ENCODE measurements at places on chromosomes 3 and 15.

DNA sequence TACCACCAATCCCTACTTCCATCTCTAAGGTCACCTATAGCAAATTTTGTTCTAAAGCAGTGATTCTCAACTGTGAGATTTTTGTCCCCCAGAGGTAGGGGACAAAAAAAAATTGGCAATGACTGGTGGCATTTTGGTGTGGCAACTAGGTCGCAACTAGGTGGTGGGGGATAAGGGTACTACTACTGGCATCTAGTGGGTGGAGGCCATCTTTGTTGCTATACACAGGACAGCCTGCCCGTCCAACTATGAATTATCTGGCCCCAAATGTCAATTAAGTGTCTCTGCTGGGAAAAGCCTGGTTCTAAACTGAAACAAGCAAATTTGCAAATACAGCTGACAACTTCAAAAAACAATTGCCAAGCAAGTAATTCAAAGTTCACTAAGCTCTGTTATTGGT lies 1.4 kb downstream of the MTMR10 start:
- no peak for DNase-seq

DNA sequence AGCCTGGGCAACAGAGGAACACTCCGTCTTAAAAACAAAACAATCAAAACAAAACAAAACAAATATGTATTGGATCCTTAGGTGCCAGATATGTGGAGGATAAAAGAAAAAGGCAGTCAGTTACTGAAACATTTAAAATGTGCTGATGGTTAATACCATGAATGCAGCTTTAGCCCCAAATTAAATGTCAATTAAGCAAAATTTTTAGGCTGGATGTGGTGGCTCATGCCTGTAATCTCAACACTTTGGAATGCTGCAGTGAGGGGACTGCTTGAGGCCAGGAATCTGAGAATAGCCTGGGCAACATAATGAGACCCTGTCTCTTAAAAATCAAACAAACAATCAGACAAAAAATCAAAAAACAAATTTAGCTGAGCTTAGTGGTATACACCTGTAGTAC lies 8.5 kb upstream of the CHMP2B start:
- DNase-seq: no peak

- DNase-seq: no peak
Observed at GRCh38 chr15:65232520-65232919, 21.2 kb upstream of the CILP start.

DNA sequence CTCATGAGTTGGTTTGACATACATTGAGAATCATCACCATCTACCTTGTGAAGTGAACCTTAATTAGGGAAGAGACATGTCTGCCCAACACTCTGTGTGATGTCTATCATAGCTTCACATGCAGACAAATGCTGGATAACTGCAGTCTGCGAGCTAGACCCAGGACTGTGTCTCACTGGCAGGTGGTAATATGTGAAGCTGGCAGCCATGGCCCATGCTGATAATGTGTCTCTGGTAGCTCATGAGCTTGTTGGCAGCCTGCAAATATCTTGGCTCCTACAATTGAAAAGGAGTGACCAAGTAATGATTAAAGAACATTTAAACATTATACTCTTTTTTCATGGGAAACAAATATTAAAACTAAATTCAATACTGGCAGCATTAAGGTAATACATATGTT lies 234.8 kb downstream of the CHST2 start:
- DNase-seq: no peak

DNA sequence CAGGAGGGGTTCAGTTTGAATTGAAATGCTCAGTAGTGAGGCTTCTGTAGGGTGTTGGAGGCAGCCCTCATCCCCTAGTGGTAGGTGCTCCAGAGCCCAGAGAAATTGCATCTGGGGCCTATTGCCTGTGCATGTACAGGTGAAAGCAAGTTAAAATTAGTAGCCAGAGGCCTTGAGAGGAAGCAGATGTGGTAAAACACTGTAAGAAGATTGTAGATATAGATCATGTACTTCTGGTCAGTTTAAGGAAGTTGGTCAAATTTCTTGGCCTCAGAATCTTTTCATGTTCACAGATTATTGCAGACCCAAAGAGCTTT lies 34.6 kb downstream of the IGSF10 start:
- DNase-seq: no peak

DNA sequence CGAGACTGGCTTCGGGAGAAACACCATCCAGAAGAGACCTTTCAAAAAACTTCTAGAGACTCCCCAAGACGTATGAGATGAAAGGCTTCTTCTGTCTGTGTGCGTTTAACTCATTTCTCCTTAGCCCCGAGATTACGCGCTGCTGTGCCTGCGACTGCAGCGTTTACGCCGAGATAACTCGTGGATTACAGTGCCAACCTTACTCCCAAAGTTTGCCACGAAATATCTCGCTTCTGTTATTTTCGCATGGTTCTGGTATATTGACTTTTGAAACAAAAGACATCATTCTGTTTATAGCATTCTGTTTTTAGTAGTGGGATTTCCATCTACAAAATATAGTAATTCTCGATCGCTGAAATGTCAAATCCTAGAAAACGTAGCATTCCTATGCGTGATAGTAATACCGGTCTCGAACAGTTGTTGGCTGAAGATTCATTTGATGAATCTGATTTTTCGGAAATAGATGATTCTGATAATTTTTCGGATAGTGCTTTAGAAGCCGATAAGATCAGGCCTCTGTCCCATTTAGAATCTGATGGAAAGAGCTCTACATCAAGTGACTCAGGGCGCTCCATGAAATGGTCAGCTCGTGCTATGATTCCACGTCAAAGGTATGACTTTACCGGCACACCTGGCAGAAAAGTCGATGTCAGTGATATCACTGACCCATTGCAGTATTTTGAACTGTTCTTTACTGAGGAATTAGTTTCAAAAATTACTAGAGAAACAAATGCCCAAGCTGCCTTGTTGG lies 467 bp downstream of the PGBD4 start:
- DNase-seq: no peak

DNA sequence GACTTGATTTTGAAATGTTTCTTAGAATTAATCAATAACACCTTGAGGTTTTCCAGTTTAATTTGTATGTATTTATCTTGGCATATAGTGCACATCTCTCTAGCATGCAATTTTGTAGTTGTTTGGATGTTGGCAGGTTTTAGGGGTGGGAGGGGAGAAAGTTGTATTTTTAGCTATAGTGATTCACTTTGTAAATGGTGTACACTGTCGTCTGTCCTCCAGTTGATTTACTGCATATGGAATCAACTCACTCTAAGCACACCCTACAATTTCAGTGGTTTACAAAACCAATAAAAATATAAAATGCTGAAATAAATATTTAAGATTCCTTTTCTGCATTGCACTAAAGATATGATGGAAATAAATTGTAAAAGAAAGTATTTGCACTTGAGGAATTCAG lies 199.1 kb downstream of the CDIN1 start:
- DNase-seq: no peak

DNA sequence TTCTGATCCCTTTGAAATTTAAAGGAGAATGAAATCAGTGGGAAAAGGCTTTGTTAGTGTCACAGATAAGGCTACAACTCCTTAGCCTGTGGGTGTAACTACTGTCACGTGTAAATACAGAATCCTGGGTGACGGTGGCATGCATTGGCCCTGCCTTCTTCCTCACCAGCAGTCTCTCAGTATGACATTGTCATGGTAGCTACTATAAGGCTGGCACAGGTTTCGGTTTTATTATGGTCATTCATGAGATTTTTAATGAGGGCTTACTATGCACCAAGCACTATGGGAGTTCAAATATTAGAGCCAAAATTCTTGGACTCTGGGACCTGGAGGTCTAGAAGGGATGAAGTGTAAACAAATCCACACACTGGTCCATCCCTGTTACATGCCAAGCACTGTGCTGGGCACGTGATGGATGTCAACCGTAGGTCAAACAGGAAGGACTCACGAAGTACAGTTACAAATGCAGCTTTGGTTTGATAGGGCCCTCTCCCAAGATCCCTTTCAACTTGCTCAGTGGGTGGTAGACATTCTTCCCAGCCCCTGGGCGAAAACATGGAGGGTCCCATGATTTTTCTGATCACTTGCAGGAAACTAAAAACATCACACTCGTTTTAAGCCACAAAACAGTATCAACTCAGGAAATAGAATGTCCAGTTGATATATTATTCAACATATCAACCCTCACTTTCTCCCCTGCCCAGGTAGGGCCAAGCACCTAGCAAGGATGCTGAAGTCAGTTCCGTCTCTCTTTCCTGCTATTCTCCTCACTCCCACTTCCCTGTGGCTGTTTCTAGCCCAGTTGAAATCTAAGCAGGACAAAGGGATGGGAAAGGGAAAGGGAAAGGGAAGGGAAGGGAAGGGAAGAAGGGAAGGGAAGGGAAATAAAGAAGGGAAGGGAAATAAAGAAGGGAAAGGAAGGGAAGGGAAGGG lies 25.3 kb downstream of the BFSP2 start:
- no peak for DNase-seq

DNA sequence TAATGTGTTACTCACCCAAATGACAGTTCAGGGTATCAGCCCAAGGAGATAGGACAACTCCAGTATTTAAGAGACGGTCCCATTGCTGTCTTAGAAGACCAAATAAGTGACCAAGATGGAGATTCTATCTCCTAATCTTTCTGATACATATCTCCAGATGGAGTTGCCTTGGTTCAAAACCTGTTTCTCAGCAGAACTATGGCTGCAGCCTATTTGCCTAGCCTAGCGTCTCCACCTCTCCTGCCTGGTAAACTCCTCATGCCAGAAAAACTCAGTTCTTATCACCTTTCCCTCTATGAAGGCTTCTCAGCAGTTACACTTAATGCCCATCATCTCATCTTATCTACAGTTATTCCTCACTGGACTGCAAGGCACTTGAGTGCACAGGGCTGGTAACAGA lies 1.2 kb upstream of the CSPG5 start:
- DNase-seq: no peak

- no peak for DNase-seq
Observed at GRCh38 chr15:43922021-43922420, 95.2 kb downstream of the WDR76 start.

- no peak for DNase-seq
Observed at GRCh38 chr15:99955532-99955931, 222.3 kb upstream of the LYSMD4 start.

GRCh38 chr15:35151782-35152181 lies 66.7 kb upstream of the NANOGP8 start:
- DNase-seq: no peak

- DNase-seq: no peak
Observed at GRCh38 chr3:190385731-190386688, 2.0 kb upstream of the CLDN16 start.

GRCh38 chr15:89936051-89936785 lies 23.5 kb upstream of the ARPIN start:
- no peak for DNase-seq

GRCh38 chr3:146065573-146066006 lies 95.4 kb downstream of the PLOD2 start:
- no peak for DNase-seq

GRCh38 chr15:76071806-76072205 lies 12.0 kb downstream of the TMEM266 start:
- no peak for DNase-seq

- no peak for DNase-seq
Observed at GRCh38 chr15:51267703-51268083, 70.7 kb downstream of the CYP19A1 start.

GRCh38 chr3:18501679-18502343 lies 76.7 kb upstream of the SATB1 start:
- DNase-seq: no peak

- no peak for DNase-seq
Observed at GRCh38 chr3:42651248-42652091, 2.0 kb upstream of the ZBTB47 start.

GRCh38 chr3:111538681-111539083 lies 3.3 kb upstream of the CD96 start:
- DNase-seq: no peak

- no peak for DNase-seq
Observed at GRCh38 chr3:168002786-168003368, 92.8 kb downstream of the GOLIM4 start.

DNA sequence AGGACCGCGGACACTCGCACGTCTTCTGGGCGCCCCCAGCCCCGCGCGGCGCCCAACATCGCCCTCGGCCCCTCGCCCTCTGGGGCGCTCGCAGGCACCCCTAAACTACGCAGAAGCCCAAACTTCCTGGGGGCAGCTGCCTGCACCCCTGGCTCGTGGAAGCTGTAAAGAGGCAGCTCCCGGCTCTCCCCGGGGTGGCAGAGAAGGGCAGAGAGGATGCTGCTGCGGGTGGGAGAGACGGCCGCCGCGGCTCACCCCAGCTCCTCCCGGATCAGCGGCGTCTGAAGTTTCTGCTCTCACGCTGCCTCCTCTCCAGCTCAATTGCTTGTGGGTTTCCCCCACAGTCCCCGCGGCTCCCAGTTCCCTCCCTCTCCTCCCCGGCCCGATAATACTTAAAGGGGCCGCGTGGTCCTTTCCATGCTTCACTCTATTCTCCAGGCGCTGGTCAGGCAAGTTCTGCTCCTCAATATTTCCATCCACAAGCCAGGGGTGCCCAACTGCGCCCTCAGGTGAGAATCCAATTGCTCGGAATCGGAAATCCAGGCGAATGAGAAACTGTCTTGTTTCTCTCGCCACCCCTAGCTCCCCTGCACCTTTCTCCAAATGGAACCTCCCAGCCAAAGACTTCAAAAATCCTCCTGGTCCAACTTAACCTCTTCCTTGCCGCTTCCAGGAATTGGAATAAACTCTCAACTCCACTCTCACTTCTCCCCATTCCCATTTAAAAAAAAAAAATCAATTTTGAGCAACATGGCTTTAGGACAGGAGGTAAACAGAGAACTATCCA lies 748.5 kb downstream of the ROBO1 start:
- DNase-seq: no peak

DNA sequence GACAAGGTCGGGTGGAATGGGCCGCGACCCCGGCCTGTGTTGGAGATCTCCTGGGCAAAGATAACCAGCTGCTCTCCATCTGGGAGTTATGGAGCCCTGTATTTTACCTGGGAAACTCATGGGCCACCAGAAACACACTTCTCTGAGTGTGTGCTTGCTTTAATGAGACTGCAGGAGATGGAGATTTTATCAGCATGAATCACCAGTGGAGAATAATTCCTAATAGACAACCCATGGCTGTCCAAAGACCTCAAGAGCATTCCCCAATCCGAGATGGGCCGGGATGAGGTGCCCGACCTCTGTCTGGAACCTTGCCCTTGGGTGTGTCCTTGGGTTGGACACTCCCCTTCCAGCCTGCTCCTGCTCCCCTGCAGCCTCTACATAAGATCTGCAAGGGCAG lies 389.3 kb downstream of the GABRG3 start:
- no peak for DNase-seq

DNA sequence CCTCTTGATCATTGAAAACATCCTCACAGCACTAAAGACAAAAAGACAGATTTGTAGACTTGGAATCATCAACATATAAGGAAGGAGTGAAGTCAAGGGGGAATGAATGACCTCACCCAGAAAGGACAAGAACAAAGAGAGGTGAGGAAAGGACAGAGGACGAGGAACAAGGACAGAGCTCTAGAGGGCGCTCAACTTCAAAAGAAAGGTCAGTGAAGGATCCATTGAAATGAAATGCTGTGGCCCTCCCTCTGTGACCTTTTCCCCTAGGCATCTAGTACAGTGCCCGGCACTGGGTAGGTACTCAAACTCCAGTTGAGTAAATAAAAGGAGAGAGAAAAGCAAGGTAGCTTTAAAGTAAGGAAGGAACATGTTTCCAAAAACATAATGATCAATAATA lies 2.6 kb downstream of the ATP8B4 start:
- DNase-seq: no peak

GRCh38 chr3:47634996-47635395 lies 56.3 kb upstream of the CSPG5 start:
- DNase-seq: no peak

GRCh38 chr15:33516563-33516962 lies 205.8 kb downstream of the RYR3 start:
- no peak for DNase-seq

All from activated CD8-positive, alpha-beta memory T cell treated with anti-CD3 and anti-CD28 coated beads for 1 hour (primary cell).